ENCODE measurements at places on chromosomes 5 and 9.

DNA sequence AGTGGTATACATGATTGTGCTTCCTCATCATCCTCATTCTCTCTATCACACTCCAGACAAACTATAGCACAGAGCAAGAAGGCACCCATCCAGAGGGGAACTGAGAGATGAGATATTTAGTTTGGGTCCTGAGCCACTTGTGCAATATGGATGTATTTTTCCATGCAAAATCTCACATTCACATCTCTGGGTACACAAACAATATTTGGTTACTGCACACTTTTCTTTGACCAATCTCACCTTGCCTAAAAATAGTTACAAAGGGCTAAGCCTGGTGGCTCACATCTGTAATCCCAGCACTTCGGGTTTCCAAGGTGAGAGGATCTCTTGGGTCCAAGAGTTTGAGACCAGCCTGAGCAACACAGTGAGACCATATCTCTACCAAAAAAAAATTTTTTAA lies 120.3 kb downstream of the SIL1 start:
- no peak for DNase-seq

- DNase-seq = no peak
Observed at GRCh38 chr5:149079883-149080282, 17.0 kb upstream of the SH3TC2 start.

GRCh38 chr9:136416427-136416826 lies 6.0 kb downstream of the PMPCA start:
- DNase-seq = no peak

DNA sequence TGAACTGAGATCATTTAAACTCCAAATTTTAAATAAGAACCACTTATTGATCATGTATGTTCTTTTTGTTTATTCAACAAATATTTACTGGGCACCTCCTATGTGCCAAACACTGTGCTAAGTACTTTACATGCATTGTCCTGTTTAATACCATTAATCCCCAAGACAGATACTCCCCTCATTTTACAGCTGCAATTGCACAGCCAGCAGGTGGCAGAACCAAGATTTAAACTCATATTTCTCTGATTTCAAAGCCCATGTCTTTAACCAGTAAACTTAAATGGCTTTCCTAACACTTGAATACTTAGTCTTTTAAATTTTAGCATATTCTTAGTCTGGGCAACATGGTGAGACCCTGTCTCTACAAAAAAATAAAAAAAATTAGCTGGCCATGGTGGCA lies 43.4 kb upstream of the KIAA1958 start:
- peak; percentile 7 for DNase-seq

DNA sequence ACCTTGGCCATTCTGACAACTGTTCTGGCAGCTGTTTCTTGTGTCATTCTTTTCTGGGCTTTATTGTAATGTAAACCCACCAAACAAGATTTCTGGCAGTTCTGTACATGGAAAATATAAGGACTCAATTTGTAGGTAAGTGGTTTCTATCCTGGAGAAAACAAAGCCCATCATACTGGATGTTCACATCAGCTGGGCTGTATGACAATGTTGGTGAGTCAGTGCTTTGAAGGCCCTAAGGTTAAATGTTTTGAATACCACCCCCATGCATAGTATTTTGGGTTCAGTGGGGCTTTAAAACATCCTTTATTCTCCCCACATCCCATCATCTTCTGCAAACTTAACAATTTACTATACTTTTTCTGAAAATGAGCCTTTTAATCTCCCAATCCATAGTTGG lies 52.5 kb downstream of the SH3GL2 start:
- DNase-seq = no peak

DNA sequence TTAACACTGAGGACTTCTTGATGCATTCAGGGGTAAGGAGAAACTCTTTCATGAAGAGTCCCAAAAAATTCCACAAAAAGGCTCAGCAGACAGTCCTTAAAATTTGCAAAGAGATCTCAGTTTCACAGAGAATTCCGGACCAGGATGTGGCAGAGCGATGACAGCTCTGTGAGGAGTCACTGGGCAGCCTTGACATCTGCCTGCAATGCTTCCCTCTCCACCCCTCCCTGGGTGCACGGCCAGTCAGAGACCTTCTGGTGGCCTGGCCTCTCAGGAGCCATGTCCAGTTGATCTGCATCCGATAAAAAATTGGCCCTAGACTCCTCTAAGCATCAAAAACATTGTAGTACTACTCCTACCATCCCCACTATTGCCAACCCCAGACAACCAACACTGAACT lies 76.8 kb downstream of the MACROH2A1 start:
- no peak for DNase-seq

DNA sequence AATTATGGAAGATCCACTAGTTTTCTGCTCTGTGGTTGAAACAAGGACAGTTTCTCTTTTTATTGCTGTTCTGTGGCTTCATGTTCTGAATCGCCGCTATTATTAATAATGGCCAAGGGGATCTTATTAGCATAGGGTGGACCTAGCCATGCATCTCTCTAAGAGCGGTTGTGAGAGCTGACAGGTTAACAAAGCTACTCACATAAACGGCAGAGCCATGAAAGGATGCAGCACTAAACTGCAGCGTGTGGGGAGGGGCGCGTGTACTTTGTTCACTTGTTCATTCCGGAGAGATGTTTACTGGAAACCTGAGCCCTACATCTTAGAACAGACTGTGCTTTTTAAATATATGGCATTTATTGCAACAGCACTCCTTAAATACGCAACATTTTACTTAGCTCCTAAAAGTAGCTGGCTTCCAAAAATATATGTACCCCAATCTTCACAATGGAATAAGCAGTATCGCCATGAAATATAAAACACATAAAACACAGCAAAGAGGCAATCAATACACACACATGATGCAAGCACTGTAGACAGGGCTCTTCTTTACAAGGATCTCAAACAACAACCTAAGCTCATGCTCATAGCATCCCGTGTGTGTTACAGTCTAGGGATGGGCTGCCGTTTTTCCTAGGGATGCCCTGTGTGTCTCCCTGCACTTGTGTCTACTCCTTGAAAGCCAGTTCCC lies 424.6 kb downstream of the MED10 start:
- DNase-seq = no peak

GRCh38 chr9:110244616-110245015 lies 11.7 kb downstream of the TXN start:
- DNase-seq = no peak

DNA sequence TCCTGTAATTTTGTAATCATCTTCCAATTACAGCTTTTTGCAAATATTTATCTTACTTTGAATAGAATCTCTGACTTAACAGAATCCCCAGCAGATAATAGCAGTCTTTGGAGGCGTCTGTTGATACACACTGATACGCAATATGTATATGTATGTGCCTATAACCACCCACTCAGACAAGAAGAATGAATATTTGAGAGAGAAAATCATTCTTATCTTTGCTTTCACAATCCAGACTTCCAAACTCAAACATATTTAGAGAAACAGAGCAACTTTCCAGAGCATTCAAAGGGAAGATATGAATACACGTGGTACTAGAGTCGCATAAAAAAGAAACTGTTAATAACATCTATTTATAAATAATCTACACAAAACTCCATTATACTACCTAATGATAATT lies 6.1 kb downstream of the RORB start:
- no peak for DNase-seq

DNA sequence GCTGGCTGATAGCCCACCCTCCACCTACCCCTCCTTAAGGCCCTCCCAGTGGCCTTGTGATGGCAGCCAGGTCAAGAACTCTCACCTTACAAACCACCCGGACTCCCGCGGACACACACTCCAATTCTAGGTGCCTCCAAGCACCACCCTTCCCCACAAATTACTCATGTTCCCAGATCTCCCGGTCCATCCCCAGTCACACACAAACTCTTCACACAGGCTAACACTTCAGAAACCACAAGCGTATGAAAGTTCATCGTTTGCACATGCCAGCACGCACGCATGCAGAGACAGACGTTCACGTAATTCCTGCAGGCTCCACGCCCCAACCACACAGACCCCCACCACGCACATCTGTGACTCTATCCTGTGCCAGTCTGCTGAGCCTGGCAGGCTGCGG lies 18.0 kb downstream of the NR5A1 start:
- DNase-seq = no peak

- DNase-seq = no peak
Observed at GRCh38 chr5:179123491-179124272, 63.5 kb downstream of the ZNF354C start.

DNA sequence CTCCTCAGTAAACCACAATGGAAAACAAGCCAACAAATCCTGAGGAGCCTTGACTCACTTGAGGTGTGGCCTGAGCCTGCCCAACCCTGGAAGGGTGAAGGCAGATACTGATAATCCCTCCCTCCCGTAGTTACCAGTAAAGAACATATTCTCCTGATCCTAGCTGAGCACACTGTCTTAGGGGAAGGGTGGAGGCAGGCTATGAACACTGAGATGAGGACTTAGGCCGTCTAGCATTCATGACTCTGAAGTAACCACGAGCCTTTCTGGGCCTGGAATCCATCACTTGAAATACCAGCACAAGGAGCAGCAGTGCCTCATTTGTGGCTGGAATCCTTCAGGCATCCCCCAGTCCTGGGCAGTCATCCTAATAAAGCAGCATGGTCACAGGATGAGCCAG lies 124.5 kb upstream of the PRLR start:
- DNase-seq = no peak

DNA sequence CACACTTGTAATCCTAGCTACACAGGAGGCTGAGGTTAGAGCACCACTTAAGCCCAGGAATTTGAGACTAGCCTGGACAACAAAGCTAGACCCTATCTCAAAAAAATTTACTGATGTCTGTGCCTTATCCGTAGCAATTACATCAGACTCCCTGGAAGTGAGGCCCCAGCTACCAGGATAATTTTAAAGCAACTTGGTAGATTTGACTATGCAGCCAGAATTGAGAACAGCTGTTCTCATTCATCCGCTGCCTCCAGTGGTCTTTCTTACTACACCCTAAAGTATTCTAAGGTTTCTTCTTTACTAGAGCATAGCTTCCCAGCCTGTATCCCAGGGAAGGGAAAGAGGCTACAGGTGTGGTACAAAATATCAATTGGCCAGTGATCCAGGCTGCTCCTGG lies 20.4 kb upstream of the C9orf152 start:
- no peak for DNase-seq

GRCh38 chr9:87610200-87611155 lies 112.8 kb downstream of the DAPK1 start:
- DNase-seq = no peak

DNA sequence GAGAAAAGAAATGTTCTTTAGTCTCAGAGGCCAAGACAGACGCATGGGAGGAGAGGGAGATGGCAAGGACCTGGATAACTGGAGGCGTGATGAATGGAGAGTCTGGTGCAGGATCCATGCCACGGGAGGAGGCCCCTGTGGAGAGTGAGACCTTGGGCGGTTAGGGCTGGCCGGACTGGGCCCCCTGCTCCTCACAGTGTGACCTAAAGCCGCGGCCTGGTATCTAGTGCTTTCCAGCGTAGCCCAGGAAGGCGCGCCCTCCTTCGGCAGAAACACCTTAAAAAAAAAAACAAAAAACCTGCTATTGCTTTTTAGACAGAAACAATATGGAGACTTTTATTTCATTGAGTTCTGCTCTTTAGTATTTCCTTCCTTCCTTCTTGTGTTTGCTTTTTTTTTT lies 33.1 kb downstream of the SCGB3A1 start:
- DNase-seq = no peak

- DNase-seq = no peak
Observed at GRCh38 chr5:180815293-180815917, 12.8 kb upstream of the MGAT1 start.

- DNase-seq = peak; percentile 95
Observed at GRCh38 chr9:16335788-16336580, 534.5 kb downstream of the BNC2 start.

DNA sequence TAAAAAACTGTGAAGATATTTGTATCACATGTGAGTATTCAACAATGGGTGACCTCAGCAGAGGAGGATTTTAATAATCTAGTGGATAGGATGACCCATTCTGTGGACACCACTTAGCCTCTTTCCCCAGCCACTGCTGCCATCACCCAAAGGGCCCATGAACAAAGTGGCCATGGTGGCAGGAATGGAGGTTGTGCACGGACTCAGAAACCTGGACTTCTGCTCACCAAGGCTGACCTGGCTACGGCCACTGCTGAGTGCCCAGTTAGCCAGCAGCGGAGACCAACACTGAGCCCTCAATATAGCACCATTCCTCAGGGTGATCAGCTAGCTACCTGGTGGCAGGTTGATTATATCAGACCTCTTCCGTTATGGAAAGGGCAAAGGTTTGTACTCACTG lies 1410.4 kb upstream of the CDH9 start:
- DNase-seq = no peak

- no peak for DNase-seq
Observed at GRCh38 chr5:172680921-172681320, 39.9 kb downstream of the NEURL1B start.

GRCh38 chr5:151146061-151146460 lies 11.5 kb downstream of the ANXA6 start:
- no peak for DNase-seq

DNA sequence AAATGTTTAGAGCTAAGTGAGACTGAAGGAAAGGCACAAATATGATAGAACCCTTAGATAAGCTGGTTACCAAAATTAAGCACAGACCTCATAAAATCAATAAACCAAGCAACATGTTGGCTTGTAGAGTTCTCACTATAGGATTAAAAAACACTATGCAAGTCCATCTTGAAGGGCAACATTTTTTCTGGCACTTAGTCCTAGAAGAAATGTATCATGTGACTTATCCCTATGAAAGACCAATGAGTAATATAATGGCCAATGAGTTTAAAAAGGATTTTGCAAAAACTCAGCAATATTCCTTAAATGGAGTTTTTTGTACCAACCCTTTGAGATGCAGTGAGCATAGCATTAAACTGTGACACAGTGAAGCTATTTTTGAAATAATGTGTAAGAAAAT lies 216.3 kb upstream of the ADRA1B start:
- no peak for DNase-seq

GRCh38 chr5:13910201-13910600 lies 34.3 kb downstream of the DNAH5 start:
- DNase-seq = no peak

DNA sequence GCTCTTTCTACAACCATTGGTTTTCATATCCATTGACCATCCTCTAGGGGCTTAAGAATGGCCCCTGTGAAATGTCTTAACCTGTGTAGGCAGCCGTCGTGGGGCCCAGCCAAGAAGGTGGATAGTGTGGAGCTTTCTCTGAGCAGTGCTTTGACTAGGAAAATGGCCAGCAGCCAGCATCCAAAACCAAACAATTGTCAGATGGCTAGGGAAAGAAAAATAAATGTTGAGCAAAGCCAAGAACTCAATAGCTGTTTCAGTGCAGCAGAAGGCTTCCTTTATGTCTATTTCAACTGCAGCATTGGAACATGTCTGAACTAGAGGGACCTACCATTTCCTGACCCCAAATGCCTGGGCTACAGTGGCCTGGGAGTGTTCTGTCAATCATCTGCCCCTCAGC lies 374.9 kb downstream of the TLE4 start:
- no peak for DNase-seq

GRCh38 chr5:150639751-150640150 lies 709 bp upstream of the SYNPO start:
- no peak for DNase-seq

DNA sequence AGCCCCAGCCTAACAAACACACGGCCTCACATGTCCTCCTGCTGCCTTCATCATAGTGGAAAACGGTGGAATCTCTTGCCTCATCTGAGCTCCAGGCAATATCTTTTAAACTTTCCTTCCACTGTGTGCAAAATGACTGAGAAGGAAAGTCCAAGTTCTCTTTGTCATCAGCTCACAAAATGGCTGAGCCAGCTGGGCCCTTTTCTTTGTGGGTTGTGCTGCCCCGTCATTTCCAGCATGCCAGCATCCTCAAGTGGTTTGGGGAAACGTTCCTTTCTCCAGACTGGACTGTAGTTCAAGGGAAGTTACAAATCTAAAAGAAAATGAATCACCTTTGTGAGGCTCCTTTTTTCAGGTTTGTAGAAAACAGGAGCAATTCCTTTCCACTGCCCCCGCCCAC lies 171.1 kb upstream of the FSTL4 start:
- no peak for DNase-seq
